ENCODE measurements at places on chromosomes 12 and 14. TPM values are rescaled to one million over a fixed set of nuclear protein-coding genes. Genes with fewer than 3 reads are reported as not detected.
A peak's percentile ranks its signal among the peaks of the same experiment; 100 is the strongest.

SCFD1 gene
- total RNA-seq, result 76.5 TPM

KRT2 gene
- not detected for total RNA-seq

PRH2 gene
- 0.26 TPM for total RNA-seq

SPTB gene
- not detected for total RNA-seq

GNB3 gene
- not detected for total RNA-seq

P3H3 gene
- 10.8 TPM for total RNA-seq

CCDC197 gene
- total RNA-seq, result not detected

PRKAG1 gene
- 115 TPM for total RNA-seq

FERMT2 gene
- total RNA-seq, result 40.8 TPM

ABCC9 gene
- not detected for total RNA-seq

DNA sequence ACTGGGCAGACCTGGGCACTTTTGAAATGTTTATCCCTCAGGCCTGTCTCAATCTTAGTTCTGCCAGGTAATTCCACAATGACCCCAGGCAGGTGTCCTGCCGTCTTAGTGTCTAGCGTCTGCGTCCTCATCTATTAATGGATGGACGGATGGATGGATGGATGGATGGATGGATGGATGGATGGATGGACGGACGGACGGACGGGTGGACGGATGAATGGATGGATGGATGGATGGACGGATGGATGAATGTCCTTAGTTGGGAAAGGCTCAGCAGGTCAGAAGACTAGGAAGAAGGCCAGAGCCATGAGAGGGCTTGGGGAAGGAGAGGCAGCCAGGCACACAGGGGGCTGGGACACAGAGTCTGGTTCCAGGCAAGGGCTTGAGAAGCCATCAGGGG lies 141.3 kb downstream of the CALM1 start:
- DNase-seq, result no peak

GRCh38 chr14:20555845-20556244 lies 5.0 kb downstream of the RNASE9 start:
- DNase-seq, result no peak

DNA sequence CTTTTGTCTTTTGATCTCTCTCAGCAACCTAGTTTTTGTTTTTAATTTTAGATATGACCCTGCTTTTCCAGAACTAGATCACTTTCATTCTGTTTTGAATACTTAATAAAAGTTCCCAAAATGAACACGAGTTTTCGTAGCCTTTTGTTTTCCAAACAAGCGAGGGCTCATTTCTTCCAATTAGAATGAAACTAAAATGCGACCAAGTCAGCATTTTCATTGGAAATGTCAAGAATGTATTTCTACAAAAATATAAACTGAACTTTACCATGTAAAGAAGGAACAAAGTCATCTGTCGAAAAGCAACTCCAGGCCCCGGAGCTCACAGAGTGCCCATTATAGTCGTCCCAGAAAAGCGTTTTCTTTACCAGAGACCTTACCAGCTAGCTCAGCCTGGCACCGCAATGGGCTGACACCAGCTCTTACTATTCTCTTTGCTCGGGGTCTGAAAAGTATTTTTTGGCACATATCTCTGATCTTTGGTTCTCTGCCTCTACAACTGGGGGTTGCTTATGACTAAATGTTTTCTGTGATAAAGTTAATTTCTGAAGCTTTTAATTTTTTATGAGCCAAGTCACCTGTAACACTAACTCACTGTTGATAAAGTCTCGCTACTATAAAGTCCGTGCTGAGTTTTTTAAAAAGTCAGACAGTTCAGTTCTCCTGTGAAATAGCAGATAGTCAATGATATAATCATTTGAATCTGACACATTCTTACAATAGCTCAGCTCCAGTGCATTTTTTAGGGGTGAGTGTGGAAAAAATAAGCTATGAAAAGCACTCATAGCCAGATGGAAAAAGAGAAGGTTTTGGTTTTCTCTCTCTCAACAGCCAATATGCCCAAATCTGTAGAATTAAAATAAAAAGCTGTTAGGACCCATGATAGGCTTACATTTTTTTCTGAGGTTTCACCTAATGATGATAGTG lies 43.4 kb downstream of the SAMD4A start:
- no peak for DNase-seq

- DNase-seq, result no peak
These were observed 10.4 kb downstream of the MAP4K5 start for GRCh38 chr14:50521912-50522341.

GRCh38 chr12:119201789-119202543 lies 23.2 kb downstream of the HSPB8 start:
- no peak for DNase-seq

- no peak for DNase-seq
These were observed 444.6 kb downstream of the SOX5 start for GRCh38 chr12:23504641-23505399.

- DNase-seq, result no peak
These were observed 8.0 kb downstream of the ANO6 start for GRCh38 chr12:45223868-45224267.

GRCh38 chr12:131583090-131583712 lies 127.7 kb upstream of the SFSWAP start:
- DNase-seq, result no peak

- DNase-seq, result no peak
These were observed 15.0 kb upstream of the PPP1R13B start for GRCh38 chr14:103862393-103862782.

DNA sequence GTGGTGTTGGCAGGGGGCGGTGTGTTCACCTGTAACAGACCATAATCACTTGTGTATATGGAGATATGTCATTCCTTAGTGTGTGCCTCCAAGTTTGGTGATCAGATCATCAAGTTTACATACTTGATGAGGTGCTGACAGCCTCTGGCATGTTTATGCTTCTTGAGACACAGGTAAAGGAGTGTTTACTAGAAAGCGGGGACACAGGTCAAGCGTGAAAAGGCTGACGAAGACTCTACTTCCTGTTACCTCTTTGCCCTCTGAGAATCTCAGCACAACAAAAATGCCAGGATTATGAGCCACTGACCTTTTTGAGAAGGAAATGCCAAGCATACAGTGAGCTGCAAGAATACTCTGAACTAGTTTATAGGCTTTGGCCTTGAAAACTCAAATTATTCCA lies 29.6 kb downstream of the PRDM4 start:
- DNase-seq, result no peak

DNA sequence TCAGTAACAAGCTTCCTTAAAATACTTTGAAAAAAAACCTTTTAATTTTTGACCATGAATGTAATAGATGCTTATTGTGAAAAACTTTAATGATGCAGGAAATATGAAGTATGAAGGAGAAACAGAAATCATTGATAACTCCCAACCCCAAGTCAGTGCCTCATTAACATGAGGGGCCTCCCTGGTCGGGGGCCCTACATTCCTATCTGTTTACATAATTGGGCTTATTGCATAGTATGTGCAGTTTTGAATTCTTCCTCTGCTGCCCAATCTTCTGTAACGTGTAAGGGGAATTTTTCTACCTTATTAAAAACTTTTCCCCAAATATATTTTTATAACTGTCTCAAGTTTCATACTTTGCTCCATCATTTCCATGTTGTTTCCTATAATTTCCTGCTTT lies 63.0 kb downstream of the SLC25A47 start:
- no peak for DNase-seq

GRCh38 chr14:58963873-58964597 lies 224.4 kb upstream of the DAAM1 start:
- DNase-seq, result no peak

DNA sequence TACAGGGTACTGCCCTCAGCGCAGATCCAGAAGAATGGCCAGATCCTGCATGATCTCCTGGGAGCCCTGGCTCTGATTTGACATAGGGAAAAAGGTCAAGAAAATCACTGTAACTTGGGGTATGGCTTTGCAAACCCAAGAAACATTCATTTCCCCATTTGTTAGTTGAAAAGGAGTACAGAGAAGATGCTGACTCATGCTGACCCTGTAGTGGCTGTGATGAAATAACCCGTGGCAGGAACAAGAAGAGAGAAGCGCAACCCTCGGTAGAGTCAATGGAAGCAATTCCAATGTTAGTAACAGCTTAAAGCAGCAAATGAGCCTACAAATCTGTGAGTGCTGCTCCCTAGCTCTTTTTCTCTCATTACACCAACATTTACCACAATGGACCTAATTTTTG lies 281.6 kb upstream of the NPAS3 start:
- DNase-seq, result no peak

DNA sequence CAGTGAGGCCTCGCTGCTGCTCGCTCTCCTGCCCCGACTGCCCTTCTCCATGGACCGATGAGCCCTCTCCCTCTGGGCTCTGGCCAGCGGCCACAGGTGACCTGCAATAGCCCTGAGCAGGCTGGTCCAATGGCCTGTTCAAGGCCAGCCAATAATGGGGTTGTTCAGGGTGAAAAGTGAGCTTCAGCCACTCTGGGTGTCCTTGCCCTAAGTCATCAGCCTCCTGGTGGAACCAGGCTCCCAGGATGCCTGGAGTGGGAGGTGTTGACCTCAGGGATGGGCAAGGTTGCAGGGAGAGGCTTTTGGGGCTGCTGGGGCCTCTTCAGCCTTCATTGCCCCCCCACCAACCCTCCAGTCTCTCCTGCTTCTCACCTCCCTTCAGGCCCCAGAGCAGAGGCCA lies 79.7 kb downstream of the RFLNA start:
- no peak for DNase-seq

DNA sequence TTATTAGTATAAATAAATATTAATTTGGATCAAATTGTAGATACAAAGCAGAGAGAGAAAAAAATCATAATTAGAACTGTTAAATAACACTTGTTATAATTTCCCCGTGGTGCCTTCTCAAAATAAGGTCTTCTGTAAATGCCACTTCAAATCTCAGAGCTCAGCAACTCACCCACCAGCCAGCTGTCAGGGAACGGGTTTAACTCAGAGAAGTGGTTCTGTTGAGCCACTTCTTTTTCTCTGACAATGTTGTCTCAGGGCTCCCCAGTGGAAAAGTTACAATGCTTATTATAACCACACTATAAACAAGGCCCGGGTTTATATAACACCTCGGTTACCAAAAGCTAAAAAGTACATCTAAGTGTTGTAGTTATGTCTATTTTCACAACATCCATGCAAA lies 452.6 kb downstream of the GLT1D1 start:
- DNase-seq, result no peak

DNA sequence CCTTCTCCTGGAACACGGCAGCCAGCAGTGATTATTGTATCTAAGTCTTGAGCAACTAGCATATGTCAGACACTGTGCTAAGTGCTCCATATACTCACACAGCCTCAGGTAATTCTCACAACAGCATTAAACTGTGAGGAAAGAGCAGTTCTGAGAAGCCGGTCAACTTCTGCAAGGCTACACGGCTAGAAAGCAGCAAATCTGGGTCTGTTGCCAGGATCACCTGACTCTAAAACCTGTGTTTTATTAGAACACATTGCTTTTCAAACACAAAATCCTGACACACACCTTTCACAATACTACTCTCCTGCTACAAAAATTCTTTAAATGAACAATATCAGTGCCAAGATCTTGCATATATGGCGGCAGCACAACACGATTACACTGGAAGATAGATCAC lies 49.8 kb upstream of the CRACR2A start:
- DNase-seq, result no peak

GRCh38 chr14:90615517-90616060 lies 200.6 kb downstream of the TTC7B start:
- DNase-seq, result no peak

DNA sequence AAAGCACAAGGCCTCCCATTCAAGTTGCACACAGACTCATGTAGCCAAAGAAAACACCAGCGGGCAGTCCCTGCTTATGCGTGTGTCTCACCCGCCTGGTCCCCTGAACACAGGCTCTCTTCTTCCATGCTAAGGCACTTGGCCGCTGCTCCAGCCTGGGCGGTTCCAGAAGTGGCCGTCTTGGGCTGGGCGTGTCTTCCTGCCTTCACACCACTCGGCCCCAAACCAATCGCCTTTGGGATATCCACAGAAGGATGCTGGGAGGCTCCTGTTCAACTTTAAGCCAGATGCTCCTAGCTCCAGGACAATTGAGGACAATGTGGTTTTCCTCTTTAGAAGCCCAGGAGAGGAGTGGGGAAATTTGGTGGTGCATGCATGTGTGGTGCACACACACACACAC lies 2.2 kb downstream of the SCARB1 start:
- DNase-seq, result peak; percentile 99

GRCh38 chr12:114018669-114019068 lies 52.5 kb upstream of the RBM19 start:
- no peak for DNase-seq

DNA sequence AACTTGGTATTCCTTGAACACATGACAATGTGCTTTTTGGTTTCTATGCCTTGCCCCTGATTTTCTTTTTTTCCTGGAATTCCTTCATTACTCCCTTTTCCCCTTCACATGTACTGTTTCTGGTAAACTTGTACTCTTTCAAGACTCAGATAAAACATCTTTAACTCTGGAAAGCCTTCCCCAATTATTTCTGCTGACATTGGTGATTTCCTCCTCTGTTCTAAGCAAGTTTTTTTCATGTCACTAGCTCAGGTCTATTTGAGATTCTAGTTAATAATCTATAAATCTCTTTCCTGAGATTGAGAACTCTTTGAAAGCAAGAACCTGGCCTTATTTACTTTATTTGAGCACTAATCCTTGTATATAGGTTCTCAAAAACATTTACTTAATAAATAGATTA lies 24.0 kb upstream of the PTPRQ start:
- no peak for DNase-seq
